ENCODE measurements at places on chromosomes 2 and 18. TPM values are rescaled to one million over a fixed set of nuclear protein-coding genes. Genes with fewer than 3 reads are reported as not detected.
A peak's percentile ranks its signal among the peaks of the same experiment; 100 is the strongest.

Gene IL36RN
- total RNA-seq: not detected

Gene CRYGC
- not detected for total RNA-seq

Gene DYSF
- 5.9 TPM for total RNA-seq

Gene EVX2
- total RNA-seq: not detected

DNA sequence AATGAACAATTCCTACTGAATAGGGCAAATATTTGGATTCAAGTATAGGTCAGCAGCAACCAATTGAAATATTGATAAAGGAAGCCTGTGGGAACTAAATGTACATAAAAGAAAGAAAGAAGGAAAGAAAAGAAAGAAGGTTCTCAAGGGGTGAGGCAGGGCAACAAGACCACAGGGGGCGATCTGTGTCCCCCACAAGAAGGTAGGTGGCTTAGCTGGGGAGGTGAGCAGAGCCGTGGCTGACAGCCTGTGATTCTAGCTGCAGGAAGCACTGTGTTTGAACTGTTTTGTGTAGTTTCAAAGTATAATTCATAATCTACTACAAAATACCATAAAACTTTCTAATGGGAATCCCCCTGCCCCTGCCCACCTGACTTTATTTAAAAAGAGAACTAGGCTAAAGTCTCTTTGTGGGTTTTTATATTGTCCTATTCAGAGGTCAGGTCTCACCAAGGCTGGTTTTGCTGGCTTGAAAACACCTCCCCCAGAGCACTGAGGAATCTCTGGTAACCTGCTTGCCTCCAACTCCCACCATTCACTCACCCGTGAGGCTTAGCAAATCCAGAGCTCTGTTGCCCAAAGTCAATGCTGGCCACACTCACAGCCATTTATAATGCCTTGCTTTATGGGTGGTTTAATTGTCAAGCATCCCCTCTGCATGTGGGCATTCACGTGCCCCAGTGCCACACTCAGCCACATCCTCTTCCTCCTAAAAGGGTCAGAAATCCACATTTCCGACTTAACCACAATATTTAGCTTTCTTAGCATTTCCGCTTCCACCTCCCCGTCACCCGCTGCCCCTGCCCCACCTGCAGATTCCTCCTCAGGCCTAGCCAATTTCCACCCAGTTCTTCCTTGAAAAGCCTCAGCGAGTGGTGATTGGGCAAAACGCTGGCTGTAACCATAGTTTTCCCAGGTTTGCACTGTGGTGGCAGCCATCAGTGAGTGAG is 36.4 kb upstream of the LMAN1 start:
- no peak for DNase-seq

DNA sequence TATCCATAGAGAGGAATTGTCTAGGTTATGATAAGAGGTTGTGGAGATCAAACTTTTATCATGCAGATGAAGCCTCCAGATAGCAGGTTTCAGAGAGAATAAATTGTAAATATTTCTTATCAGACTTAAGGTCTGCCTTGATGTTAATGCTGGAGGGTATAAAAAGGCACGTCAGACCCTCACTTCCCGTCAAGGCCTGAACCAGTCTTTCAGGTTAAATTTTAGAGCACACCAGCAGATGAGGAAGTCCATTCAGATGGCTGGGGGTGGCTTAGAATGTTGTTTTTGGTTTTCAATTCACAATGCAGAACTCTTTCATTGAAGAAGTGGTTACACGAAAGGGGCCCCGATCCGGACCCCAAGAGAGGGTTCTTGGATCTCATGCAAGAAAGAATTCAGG is 144.4 kb upstream of the FBXO11 start:
- DNase-seq: no peak

- peak; percentile 9 for DNase-seq
Observed at GRCh38 chr2:157339965-157340655, 14.5 kb upstream of the ERMN start.

- no peak for DNase-seq
Observed at GRCh38 chr18:6959110-6959509, 158.5 kb downstream of the LAMA1 start.

GRCh38 chr2:43370705-43371104 is 144.3 kb upstream of the ZFP36L2 start:
- DNase-seq: no peak

DNA sequence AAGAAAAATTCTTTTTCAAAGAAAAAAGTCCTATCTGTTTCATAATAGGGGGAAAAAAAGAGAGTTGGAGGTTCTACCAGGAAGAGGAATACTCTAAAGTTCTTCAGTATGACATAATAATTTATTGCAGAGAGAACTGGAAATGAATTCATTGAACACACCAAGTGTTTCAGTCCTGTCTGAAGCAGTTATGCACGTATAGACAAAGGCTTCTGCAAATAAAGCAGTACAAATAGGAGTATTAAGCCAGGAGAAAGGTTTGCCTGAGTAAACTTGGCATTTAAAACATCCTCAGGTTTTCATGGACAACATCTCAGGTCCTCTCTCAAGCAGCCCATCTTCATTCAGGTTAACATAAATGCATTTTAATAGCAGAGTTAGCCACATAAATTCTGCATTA is 141.6 kb downstream of the CCDC148 start:
- no peak for DNase-seq

DNA sequence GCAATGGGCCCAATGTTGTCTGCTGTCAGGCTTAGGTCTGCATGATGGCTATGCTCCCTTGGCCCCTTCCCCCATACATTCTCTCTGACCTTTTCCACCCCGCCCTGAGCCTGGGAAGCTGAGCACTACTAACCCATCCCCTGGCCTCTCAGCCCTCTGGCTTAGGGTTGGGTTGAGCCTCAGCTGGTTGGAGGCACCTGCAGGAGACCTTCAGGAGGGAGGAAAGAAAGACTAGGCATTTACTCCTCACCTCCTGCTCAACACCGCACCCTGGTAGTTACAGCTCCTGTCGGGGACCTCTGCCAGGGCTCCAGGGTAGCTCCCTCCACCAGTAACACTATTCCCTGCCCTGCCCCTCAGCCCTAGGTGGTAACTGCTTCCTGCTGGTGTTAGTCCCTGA is 80.5 kb downstream of the GALNT14 start:
- DNase-seq: no peak

GRCh38 chr2:108154366-108155061 is 85.3 kb upstream of the SULT1C3 start:
- DNase-seq: no peak

DNA sequence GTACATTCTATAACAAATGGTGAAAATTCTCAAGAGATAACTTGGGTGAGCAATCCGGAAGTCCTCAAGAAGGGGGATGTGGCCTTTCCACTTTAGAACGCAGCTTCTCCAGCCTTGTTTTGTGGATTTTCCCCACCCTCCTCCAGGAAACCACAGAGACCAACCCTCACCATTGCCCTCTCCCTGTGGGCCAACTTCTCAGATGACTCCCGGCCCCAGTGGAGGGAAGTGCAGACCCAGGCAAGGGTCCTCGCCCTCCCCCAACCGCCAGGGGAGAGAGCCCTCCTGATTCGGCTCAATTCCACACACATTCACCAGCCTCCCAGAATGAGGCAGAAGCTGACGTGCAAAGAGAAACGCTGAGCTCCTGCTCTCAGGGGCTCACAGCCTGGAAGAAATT is 277.2 kb downstream of the EIPR1 start:
- DNase-seq: peak; percentile 42

DNA sequence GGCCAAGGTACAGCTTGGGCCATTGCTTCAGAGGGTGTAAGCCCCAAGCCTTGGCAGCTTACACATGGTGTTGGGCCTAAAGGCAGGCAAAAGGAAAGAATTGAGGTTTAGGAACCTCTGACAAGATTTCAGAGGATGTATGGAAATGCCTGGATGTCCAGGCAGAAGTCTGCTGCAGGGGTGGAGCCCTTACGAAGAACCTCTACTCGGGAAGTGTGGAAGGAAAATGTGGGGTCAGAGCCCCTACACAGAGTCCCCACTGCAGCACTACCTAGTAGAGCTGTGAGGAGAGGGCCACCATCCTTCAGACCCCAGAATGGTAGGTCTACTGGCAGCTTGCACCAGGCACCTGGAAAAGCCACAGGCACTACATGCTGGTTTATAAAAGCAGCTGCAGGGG is 124.2 kb downstream of the RPIA start:
- DNase-seq: no peak

GRCh38 chr18:1663879-1664705 is 759.4 kb downstream of the ADCYAP1 start:
- peak; percentile 37 for DNase-seq

- peak; percentile 62 for DNase-seq
Observed at GRCh38 chr2:217065695-217066405, 206.0 kb upstream of the TNP1 start.
